NCI-H1092 (cell line): ENCODE measurements at places on chromosomes 2 and 18.

DNA sequence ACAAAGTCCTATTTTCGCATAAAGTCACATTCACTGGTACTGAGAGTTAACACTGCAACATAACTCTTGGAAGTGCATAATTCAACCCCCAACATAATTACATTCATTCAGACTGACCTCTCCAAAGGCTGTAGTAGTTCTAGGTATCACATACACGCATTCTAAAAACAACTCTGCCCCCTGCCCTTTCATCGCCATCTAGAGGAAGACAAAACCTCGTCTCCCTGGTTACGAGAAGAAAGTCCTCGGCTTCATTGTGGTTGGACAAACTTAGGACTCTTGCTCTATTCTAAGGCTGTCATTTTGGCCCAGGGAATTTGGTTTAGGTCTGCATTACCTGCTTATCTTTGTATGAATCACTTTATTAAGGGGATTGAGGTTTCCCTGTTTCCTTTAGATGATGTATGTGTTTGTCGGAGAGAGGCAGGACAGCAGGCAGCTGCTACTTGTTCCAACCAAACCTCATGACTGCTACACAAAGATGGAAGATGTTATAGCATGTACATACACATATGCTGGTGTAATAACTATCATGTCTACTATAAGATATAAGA is 215.4 kb upstream of the NRXN1 start:
- no peak for DNase-seq

DNA sequence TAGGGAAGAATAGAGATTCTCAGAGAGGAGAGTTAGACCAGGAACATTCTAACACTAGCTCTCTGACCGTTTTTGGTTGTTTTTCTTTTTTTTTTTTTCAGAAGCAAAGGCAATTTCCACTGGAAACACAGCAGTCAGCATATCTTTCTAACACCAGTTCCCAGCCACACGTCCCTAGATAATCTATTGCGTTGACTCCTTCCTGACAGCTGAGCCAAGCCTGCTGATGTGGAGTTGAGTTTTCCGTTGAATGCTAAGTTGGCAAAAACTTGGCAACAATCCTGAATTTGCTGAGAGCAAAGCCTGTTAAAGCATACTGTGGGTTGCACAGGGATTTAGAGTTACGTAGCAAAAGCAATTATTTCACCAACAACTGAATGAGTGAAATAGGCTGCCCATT is 19.3 kb downstream of the GAD1 start:
- no peak for DNase-seq

GRCh38 chr2:148259674-148260073 is 238.8 kb downstream of the MBD5 start:
- DNase-seq: no peak

DNA sequence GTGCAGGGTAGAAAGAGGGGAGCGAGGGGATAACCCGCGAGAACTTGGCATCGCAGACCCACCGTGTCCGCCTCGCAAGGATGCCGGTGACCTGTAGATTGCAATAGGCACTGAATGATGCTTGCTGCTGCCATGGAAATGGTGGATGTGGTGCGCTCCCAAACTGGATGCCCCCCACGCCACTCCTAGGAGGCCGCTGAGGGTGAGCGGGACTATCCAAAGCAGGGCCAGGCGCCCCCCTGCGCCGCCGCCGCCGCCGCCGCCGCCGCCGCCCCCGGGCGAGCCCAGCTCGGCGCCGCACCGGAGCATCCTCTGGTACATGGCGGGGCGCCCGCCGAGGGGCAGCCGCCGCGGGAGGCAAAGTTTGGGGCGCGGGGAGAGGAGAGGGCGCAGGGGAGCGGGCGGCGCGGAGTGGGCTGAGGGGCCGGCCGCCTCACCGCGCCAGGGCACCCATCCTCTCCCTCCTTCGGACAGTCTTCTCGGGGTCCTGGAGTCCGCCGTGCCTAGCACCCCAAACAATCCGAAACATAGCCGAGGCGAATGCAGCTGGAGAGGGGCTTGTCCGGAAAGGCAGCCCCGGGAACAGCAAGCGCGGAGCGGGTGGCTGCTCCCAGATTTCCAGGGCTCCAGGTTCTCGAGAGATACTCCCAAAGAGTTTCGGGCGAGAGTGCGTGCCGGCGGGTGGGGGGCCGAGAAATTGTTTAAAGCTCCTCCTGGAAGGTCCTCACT is 685.1 kb downstream of the NRXN1 start:
- no peak for DNase-seq
